Esophagus muscularis mucosa (tissue), 4 donors: ENCODE measurements at places on chromosomes 6 and 20. TPM values are rescaled to one million over a fixed set of nuclear protein-coding genes. Genes with fewer than 3 reads are reported as not detected.

DNA sequence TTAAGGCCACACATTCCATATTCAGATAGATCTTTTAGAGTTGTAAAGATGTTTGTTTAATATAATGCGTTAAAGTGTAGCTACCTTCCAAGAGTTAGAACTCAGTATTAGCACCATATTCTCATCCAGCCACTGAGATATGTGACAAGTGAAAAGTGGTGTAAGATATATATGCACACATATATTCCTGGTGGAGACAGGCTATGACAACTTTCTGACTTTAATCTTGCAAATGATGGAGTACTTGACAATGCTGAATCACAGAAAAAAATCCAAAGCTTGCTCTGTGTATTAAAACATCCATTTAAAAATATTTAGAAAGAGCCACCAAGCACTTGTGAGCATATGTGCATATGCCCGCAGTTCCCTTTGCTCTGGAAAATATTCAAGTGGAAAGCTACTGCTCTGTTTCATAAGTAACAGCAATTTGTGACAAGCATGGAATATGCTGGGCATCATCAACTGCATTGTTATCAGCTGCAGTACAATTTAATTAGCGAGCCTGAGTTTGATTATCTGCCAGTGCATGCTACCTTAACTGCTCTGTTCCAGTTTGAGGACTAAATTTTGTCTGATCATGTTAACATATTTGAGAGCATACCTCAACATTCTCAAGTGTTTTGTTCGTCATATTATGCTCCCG is 64.8 kb downstream of the VIP start:
- no peak for DNase-seq

The RIPOR3 gene
- 15.8 TPM for total RNA-seq

The CST1 gene
- not detected for total RNA-seq

DNA sequence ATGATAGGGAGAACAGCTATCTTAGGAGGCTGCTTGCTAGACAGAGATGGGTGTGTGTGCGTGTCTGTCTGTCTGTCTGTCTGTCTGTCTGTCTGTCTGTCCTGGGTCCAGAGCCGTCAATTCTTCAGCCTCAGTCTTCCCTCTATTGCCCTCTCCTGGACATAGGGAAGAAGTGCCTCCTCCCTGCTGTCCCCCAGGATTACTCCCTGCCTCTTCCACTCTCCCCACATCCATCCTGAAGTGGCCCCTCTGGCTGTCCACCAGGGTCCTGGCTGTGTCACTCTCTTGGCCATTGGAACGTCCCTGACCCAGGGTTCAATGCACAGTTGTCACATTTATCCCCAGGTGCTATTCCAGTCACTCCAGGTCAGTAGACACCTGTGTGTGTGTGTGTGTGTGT is 10.2 kb downstream of the TREML2 start:
- no peak for DNase-seq

DNA sequence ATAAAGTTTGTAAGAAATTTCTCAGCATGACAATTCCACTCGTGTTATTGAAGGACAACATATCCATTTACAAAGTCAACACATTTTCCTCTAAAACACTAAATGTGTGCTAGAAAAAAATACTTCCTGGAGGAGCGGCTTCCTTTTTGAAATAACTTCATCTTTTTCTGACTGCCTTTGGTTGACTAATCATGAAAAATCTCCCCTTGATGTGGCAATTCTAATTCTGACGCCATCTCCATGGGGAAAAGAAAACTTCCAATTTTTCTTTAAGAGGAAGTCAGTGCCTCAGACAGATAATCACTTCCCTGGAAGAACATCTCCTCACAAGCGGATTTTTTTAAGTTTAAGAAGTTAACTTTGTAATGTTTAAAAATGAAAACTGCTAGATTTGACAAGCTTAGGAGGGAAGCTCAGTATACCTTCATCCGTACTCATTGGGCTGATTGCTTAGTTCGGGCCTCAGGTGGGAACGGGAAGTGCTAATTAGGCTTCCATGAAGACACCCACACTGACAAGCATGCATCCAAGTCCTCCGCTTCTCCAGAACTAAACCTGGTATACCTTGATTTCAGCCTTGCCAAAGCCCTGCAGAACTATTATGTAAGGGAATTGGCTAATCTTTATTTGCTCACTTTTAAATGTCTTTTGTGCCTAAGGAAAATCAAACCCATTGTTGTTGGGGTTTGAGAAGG is 35.1 kb upstream of the DUSP22 start:
- no peak for DNase-seq

DNA sequence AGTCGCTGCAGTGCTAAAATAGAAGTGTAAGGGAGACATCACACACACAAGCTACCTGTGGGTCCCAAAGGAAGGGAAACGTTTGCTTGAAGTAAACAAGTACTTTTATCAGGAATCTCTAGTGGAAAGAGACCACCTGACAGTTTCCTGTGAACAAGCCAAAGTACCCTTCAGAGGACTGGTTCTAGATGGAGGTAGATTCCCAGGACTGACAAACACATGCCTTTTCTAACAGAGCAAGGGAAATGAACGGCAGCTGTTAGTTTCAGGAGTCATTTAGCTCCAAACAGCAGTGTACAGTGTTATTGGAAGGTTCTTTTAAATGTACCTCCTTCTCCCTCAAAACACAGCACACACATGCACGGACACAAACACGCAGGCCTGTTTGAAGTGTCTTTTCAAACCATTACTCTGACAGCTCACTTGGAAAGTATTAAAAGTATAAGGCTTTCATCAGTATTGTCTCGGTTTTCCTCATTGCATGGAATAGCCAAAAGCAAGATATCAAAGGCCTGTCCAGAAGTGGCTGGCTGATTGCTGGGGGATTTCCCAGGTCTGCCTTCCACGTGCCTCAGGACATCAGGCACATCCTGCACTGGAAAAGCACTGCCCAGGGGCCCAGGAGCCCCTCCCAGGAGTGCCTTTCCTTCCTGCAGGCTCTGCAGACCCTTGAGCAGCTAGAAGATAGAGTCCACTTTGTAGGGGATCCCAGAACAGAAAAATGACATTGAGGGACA is 393.2 kb upstream of the SOX4 start:
- DNase-seq = no peak

GRCh38 chr6:169362501-169363121 is 109.0 kb upstream of the THBS2 start:
- no peak for DNase-seq

DNA sequence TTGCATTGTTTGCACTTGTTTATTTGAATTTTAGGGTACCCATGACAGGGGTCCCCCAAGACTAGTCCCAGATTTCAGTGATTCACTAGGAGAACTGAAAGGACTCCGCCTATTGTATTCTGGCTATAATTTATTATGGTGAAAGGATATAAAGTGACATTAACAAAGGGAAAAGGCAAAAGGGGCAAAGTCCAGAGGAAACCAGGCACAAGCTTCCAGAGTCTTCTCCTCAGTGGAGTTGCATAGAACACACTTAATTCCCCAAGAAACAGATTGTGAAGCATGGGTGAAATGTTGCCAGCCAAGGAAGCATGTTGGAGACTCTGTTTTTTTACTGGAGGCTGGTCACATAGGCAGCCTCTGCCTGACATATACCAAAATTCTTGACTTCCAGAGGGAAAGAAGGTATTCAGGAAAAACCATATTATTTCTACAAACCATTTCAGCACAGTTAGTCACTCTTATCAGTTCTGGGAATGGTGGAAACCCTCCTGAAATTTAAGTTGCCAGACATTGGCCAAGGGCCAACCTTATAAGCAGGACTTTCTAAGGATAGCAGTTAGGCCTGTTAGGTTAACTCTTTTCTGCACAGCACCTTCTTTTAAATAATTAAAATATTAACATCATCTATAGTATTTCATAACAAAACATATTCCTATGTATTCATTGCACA is 71.8 kb downstream of the FIG4 start:
- DNase-seq = no peak

DNA sequence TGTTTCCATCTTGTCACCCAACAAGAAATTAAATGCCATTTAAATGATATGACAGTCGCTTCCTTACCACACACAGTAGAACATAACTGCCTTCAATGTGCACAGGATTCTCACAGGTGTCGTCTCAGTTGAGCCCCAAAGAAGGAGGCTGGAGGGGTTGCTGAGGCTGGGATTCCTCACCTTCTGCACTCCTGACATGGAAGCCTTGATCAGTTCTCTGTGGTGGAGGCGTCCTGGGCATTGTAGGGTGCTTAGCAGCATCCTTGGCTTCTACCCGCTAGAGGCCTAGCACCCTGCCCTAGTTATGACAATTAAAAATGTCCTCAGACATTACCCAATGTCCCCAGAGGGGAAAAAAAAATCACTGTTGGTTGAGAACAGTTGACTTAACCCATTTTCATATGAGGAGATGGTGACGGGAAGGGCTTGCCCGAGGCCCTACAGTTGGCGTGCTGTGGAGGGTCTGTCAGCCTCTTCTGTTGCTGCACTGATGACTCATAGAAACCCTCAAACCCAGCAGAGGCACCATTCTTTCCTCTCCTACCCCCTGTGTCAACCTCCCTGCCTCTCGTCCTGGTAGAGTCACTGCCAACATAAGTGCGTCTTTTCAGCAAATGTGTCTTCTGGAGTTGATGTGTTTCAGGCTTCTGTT is 19.3 kb upstream of the ZNF831 start:
- no peak for DNase-seq

- DNase-seq = no peak
These were observed 20.8 kb upstream of the MLN start for GRCh38 chr6:33824461-33825154.

DNA sequence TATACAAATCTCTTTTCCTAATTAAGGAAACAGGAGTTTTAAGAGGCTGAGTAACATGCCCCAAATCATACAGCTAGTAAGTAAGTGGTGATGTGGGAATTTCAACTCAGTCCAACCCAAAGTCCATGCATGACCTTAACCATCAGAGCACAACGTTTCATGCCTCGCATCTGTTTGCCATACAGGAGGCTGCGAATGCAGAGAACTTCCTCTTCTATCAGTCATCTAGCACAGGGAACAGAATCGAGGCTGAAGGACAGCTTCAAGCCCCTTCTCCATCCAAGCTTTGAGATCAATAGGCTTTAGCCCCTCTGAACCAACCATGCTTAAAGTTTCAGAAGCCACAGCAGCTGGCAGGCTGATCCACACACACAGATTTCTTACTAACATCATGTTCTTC is 113.2 kb downstream of the MAFB start:
- no peak for DNase-seq

DNA sequence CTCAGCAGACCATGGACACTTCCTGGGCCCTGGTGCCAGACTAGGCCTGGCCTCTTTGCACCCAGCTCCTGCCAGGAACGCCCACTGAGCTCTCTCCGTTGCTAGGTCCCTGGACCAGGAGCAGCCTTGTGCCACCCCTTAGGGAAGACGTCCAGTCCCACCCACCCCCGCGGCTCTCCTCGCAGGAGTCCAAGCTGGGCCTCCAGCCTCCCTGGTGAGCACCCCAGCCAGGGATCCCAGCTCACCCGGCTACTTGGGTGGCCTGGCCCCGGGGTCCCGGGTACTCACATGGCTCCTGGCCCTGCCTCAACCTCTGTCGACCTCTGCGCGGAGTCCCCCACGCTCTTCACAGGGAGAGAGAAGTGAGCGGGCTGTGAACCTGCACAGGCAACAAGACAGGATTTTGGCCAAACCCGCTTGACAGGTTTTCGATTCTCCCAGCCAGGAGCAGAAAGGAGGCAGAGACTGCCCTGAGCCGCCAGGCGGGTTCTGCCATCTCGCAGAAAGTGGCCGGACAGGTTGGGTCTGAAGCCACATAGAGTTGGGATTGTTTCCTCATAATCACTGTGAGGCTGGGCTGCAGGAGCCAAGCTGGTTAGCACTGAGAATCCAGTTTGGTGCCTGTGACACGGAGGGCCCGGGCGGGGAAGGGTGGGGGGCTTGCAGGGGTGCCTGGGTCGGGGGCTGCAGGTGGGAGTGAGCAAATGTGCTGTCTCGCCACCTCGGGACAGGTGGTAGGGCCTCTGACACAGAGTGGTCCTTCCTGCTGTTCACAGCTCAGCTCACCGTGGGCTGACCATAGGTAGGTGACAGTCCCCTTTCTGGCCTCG is at the start of gene RBBP8NL:
Gene RBBP8NL, minus strand, starts transcription at position 368 of the 830 bp plus-strand sequence. CDS start 7,892 bp downstream, outside the sequence.
- DNase-seq = no peak

The SMLR1 gene
- total RNA-seq = not detected
